ENCODE measurements at places on chromosomes 16 and 17. TPM values are rescaled to one million over a fixed set of nuclear protein-coding genes. Genes with fewer than 3 reads are reported as not detected.

The CCL1 gene
- not detected for total RNA-seq

The FAM20A gene
- 4.7 TPM for total RNA-seq

The SMPD3 gene
- total RNA-seq = 6.7 TPM

The CHD9NB gene
- total RNA-seq = 3.6 TPM

The GALK1 gene
- total RNA-seq = 19.1 TPM

The IL32 gene
- 26.5 TPM for total RNA-seq

The TMC8 gene
- total RNA-seq = 3.4 TPM

The SKAP1 gene
- 0.89 TPM for total RNA-seq

The UMOD gene
- total RNA-seq = not detected

The MYH8 gene
- total RNA-seq = 442 TPM

The TOP2A gene
- 55.5 TPM for total RNA-seq

The CMTM2 gene
- total RNA-seq = 2.5 TPM

The C16orf86 gene
- 1.8 TPM for total RNA-seq

The BLMH gene
- total RNA-seq = 59.2 TPM

The E4F1 gene
- total RNA-seq = 23.2 TPM

The FAM171A2 gene
- 3.4 TPM for total RNA-seq

The KRT39 gene
- total RNA-seq = 6.4 TPM

The CCL5 gene
- 1.4 TPM for total RNA-seq

The GAS7 gene
- 60.8 TPM for total RNA-seq

The CD300E gene
- total RNA-seq = 1.2 TPM

The FN3K gene
- 8.1 TPM for total RNA-seq

The B4GALNT2 gene
- 1.3 TPM for total RNA-seq

The KRTAP4-3 gene
- total RNA-seq = 2.0 TPM

The TMEM114 gene
- total RNA-seq = not detected

The BTBD17 gene
- total RNA-seq = not detected

The NRN1L gene
- not detected for total RNA-seq

The PITPNM3 gene
- 6.0 TPM for total RNA-seq

The PYDC1 gene
- 2.8 TPM for total RNA-seq

The FOXL1 gene
- total RNA-seq = 0.30 TPM

The ATP2C2 gene
- 25.9 TPM for total RNA-seq

The KCNJ18 gene
- not detected for total RNA-seq

The SLC5A11 gene
- total RNA-seq = not detected

The RUNDC3A gene
- total RNA-seq = 7.6 TPM

The RNF157 gene
- 5.2 TPM for total RNA-seq

The KRT25 gene
- total RNA-seq = 608 TPM

The LITAFD gene
- not detected for total RNA-seq

The PRKCA gene
- 3.9 TPM for total RNA-seq

The RAB37 gene
- total RNA-seq = 0.69 TPM

The VAT1L gene
- 2.4 TPM for total RNA-seq

The TEX14 gene
- 0.10 TPM for total RNA-seq

The HSD3B7 gene
- total RNA-seq = 8.5 TPM

The TAF1C gene
- 22.8 TPM for total RNA-seq

The ZG16B gene
- 2.6 TPM for total RNA-seq

All from skin of body (tissue), 3 donors.